Sigmoid colon (tissue), 7 donors: ENCODE measurements at places on chromosomes 12 and 14. TPM values are rescaled to one million over a fixed set of nuclear protein-coding genes. Genes with fewer than 3 reads are reported as not detected.

GPR135 gene
- total RNA-seq: 6.4 TPM

OR10P1 gene
- not detected for total RNA-seq

BEST3 gene
- not detected for total RNA-seq

RFX4 gene
- not detected for total RNA-seq

C3AR1 gene
- total RNA-seq: 10.0 TPM

ARL1 gene
- 49.3 TPM for total RNA-seq

SNW1 gene
- 49.1 TPM for total RNA-seq

GRCh38 chr12:20578142-20578541 lies 117.0 kb upstream of the SLCO1C1 start:
- H3K27me3 ChIP-seq: no peaks in the 10 kb centered on the region
- H3K36me3 ChIP-seq: no peaks in the 10 kb centered on the region
- DNase-seq: no peak

DNA sequence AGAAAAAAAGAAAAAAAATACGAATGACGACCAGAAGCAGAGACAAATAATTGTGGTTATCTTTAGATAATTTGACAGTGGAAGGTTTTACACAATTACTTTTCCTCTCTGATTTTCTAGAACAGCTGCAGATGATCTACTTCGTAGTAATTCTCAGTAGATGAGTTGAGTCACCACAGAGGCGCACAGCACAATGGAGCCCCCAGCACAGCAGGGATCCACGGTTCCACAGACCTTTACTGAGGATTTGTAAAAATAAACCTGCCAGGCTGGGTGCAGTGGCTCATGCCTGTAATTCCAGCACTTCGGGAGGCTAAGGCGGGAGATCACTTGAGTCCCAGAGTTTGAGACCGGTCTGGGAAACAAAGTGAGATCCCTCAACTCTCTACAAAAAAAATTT lies 29.3 kb downstream of the AMN start:
- H3K27me3 ChIP-seq: no peaks in the 10 kb centered on the region
- H3K27ac ChIP-seq: no peak overlapping the region
- H3K4me3 ChIP-seq: no peak overlapping the region
- DNase-seq: no peak
- peaks cover 20% of the 10 kb centered on the region for H3K4me1 ChIP-seq

- peak; percentile 83 for DNase-seq
- no peaks in the 10 kb centered on the region for H3K36me3 ChIP-seq
- peak overlapping the region; percentile 98 for H3K27ac ChIP-seq
- peaks cover 25% of the 10 kb centered on the region for H3K4me1 ChIP-seq
- H3K27me3 ChIP-seq: no peaks in the 10 kb centered on the region
Observed at GRCh38 chr12:14774906-14775635, 28.2 kb downstream of the WBP11 start.

- H3K4me1 ChIP-seq: no peaks in the 10 kb centered on the region
- no peak for DNase-seq
- peaks cover 17% of the 10 kb centered on the region for H3K36me3 ChIP-seq
- no peaks in the 10 kb centered on the region for H3K27me3 ChIP-seq
Observed at GRCh38 chr14:50290306-50290705, 21.7 kb downstream of the L2HGDH start.

GRCh38 chr12:122790393-122791075 lies 16.2 kb downstream of the CCDC62 start:
- H3K36me3 ChIP-seq: no peaks in the 10 kb centered on the region
- H3K4me3 ChIP-seq: no peak overlapping the region
- H3K27me3 ChIP-seq: no peaks in the 10 kb centered on the region
- no peak for DNase-seq
- H3K4me1 ChIP-seq: no peaks in the 10 kb centered on the region

DNA sequence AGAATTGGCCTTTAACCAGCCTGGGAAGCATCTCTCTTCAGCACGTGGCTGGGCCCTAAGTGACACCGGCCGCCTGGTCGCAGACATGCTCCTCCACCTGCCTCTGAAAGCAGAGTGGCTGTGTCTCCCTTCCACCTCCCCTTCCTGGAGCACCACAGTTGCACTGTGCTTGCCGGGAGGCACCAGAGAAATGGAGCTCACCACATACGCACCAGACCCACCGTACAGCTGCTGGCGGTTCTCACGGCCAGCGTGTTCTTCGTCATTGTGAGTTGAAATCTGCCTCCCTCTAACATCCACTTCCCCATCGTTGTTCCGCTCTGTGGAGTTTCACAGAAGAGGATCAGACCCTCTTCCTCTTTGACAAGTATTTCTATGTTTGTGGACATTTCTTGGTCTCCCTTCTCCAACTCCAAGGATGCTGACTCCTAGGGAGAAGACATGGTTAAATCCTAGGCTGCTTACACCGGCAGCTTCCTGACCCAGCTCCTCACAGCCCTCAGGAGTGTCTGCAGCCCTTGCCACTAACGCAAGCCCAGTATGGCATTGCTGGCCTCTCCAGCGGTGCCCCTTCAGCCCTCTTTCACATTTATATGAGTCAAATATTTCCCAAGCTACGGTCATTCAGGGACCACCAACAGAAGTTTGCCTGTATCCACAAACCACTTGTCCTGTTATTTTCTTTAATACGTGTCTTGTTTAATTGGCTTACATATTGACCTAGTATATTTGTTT lies 11.5 kb upstream of the KRT5 start:
- no peaks in the 10 kb centered on the region for H3K36me3 ChIP-seq
- no peak overlapping the region for H3K4me3 ChIP-seq
- no peaks in the 10 kb centered on the region for H3K27me3 ChIP-seq
- no peak overlapping the region for H3K27ac ChIP-seq
- peak; percentile 61 for DNase-seq
- peaks cover 6% of the 10 kb centered on the region for H3K4me1 ChIP-seq

- no peak overlapping the region for H3K27ac ChIP-seq
- H3K4me1 ChIP-seq: no peaks in the 10 kb centered on the region
- H3K4me3 ChIP-seq: no peak overlapping the region
- H3K36me3 ChIP-seq: no peaks in the 10 kb centered on the region
- DNase-seq: no peak
Observed at GRCh38 chr12:124218243-124218560, 76.7 kb upstream of the RFLNA start.

GRCh38 chr12:73659802-73660201 lies 877.8 kb upstream of the ATXN7L3B start:
- no peak for DNase-seq
- H3K4me1 ChIP-seq: no peaks in the 10 kb centered on the region
- no peak overlapping the region for H3K27ac ChIP-seq

- no peak for DNase-seq
- no peak overlapping the region for H3K4me3 ChIP-seq
- H3K27me3 ChIP-seq: no peaks in the 10 kb centered on the region
- no peaks in the 10 kb centered on the region for H3K4me1 ChIP-seq
Observed at GRCh38 chr12:30806989-30807694, 52.4 kb upstream of the CAPRIN2 start.

GRCh38 chr14:99514552-99515300 lies 33.5 kb downstream of the CCNK start:
- peaks cover 10% of the 10 kb centered on the region for H3K36me3 ChIP-seq
- H3K4me1 ChIP-seq: peaks cover 46% of the 10 kb centered on the region
- H3K27me3 ChIP-seq: no peaks in the 10 kb centered on the region
- H3K27ac ChIP-seq: peak overlapping the region; percentile 84
- no peak for DNase-seq

DNA sequence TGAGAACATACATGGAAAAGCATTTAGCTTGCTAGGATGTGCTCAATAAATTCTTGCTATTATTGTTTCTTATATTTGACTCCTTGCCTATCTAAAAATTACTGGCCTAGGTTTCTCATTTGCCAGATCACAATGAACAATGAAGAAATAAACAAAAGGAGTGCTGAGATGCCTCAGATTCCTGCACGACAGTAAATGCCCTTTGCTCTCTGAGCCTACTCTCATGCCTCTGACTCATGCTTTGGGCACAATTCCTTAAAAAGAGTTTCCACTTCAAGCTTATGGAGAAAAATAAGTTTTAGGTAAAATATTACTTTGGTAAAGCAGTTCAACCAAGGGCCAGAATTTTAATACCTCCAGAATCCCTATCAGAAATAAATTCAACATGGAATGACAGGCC lies 30.9 kb downstream of the GRIN2B start:
- H3K27ac ChIP-seq: no peak overlapping the region
- no peaks in the 10 kb centered on the region for H3K36me3 ChIP-seq
- H3K27me3 ChIP-seq: no peaks in the 10 kb centered on the region
- no peaks in the 10 kb centered on the region for H3K4me1 ChIP-seq
- DNase-seq: no peak

- H3K36me3 ChIP-seq: no peaks in the 10 kb centered on the region
- no peaks in the 10 kb centered on the region for H3K27me3 ChIP-seq
- H3K27ac ChIP-seq: no peak overlapping the region
- H3K4me1 ChIP-seq: no peaks in the 10 kb centered on the region
- H3K4me3 ChIP-seq: no peak overlapping the region
- DNase-seq: no peak
Observed at GRCh38 chr12:4460761-4461160, 15.1 kb upstream of the FGF6 start.

DNA sequence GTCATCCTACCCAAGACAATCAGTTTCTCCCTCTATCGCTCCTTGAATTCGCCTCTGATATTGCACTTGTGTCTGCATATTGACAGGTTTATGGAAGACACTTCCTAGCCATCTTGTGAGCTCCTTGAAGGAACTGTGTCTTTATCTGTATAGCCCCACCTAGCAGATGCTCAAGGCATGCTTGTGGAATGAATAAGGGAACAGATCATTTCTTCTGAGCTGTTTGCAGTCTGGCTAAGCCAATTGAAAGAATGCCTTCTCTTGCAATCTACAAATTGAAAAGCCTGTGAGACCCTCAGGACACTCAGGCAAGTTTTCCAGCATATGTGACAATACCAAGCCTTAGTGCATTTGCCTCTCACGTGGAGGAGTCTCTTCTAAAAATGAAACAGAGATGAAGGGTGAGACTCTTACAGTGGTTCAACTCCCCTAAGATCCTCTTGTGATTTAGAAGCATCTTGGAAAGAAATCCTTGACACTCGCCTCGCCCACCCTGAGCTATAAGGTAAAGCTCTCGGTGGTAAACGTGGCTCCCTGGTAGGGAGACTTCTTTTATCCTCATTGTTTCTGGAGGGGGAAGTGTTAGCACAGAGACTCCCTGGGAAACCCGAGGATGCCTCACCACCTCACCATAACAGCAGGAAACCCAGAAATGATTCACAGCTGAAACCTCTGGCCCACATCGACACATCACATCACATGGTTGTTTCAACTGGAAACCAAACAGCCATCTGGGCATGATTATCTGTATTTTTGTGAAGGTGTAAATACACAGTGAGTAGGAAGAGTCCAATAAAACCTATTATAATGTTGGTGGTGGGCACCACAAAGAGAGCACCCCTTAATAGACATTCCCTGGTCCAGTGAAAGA lies 112.3 kb upstream of the BCL2L14 start:
- no peaks in the 10 kb centered on the region for H3K4me1 ChIP-seq
- no peaks in the 10 kb centered on the region for H3K27me3 ChIP-seq
- H3K36me3 ChIP-seq: no peaks in the 10 kb centered on the region
- no peak overlapping the region for H3K4me3 ChIP-seq
- H3K27ac ChIP-seq: no peak overlapping the region

DNA sequence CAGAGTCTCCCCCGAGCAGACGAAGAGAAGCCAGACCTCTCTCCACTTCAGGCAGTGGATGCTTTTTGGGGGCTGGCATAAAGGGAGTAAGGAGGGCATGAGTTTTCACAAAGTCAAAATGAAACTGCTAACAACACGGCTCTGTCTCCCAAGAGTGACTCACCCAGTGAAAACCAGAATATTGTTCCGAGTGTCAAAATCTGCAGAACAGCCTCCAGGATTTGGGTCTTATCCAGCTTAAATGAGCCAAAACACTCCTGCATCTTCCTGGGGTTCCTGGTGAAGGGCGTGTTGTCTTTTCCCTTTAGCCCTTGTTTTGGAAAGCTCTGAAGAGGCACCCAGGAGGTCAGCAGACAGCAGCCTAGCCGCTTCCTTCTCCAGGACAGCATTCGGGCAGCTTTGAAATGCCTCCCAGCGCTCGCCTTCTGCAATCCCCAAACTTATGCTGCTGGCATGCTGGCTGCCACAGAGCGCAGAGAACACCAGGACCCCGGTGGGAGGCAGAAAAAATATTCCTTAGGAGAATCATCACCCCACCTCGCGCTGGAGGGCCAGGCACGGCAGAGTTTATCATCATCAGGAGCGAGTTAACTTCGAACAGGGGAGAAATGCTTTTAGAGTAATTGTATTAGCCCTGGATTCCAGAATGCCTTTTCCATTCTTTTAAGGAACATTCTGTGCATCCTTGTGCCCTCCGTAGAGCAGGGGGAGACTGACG lies 117.7 kb upstream of the NCOR2 start:
- no peak for DNase-seq
- H3K4me3 ChIP-seq: peak overlapping the region; percentile 33
- H3K27me3 ChIP-seq: no peaks in the 10 kb centered on the region
- H3K4me1 ChIP-seq: peaks cover 61% of the 10 kb centered on the region
- peak overlapping the region; percentile 90 for H3K27ac ChIP-seq

DNA sequence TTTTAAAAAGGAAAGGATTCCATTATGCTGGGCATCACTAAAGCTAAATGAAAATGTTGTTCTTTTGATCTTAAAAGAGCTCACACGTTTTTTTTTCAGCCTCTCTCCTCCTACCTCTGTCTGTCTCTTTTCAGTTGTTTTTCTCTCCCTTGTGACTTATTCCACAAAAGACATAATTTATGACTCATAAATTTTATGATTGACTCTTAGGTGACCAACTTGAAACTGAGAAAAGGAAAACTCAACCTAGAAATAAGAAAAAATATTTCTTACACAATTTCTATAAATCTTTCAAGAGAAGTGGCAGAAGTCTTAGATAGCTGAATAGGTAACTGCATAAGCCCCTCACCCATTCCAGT lies 227.7 kb upstream of the DDHD1 start:
- H3K4me1 ChIP-seq: peaks cover 4% of the 10 kb centered on the region
- H3K4me3 ChIP-seq: no peak overlapping the region
- no peak overlapping the region for H3K27ac ChIP-seq
- DNase-seq: no peak
- H3K36me3 ChIP-seq: no peaks in the 10 kb centered on the region

- H3K36me3 ChIP-seq: no peaks in the 10 kb centered on the region
- peak; percentile 82 for DNase-seq
- no peaks in the 10 kb centered on the region for H3K27me3 ChIP-seq
- no peak overlapping the region for H3K4me3 ChIP-seq
- H3K4me1 ChIP-seq: peaks cover 28% of the 10 kb centered on the region
Observed at GRCh38 chr12:57340104-57340503, 89.1 kb upstream of the STAC3 start.

- no peak for DNase-seq
- H3K27ac ChIP-seq: no peak overlapping the region
- H3K27me3 ChIP-seq: no peaks in the 10 kb centered on the region
- no peaks in the 10 kb centered on the region for H3K36me3 ChIP-seq
- H3K4me1 ChIP-seq: no peaks in the 10 kb centered on the region
- H3K4me3 ChIP-seq: no peak overlapping the region
Observed at GRCh38 chr14:104101651-104102281, 16.3 kb downstream of the ASPG start.

GRCh38 chr12:45743247-45743646 lies 13.7 kb downstream of the ARID2 start:
- no peaks in the 10 kb centered on the region for H3K27me3 ChIP-seq
- H3K4me1 ChIP-seq: peaks cover 7% of the 10 kb centered on the region
- H3K4me3 ChIP-seq: no peak overlapping the region
- no peak for DNase-seq
- H3K27ac ChIP-seq: no peak overlapping the region

- no peaks in the 10 kb centered on the region for H3K36me3 ChIP-seq
- no peaks in the 10 kb centered on the region for H3K4me1 ChIP-seq
- no peak overlapping the region for H3K4me3 ChIP-seq
Observed at GRCh38 chr12:107406932-107407331, 278.7 kb upstream of the PWP1 start.
